ENCODE measurements at places on chromosomes 11 and 22. TPM values are rescaled to one million over a fixed set of nuclear protein-coding genes. Genes with fewer than 3 reads are reported as not detected.

DNA sequence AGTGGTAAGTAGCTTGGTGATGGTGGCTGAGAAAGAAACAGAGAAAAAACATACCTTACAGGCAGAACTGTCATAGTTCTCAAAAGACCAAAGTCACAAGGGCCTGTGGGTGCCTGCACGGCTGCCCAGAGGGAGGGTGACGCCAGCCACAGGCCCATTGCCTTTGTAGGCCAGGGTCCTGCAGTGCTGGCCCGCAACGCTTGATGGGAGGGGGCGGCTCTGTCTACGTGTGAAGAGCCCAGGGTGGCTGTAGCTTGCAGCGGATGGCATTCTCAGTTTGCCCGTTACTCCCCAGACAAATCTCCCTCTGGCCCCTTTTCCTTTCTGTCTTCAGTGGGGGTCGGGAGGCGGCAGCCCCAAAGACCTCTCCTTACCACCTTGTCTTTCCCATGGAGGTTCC, 24.7 kb upstream of the B3GAT1 start:
- no peak for DNase-seq

- no peak for DNase-seq
Measured at GRCh38 chr11:133306019-133306418, 226.3 kb downstream of the OPCML start.

GRCh38 chr11:122398167-122398566, 257.4 kb upstream of the UBASH3B start:
- DNase-seq, result no peak

DNA sequence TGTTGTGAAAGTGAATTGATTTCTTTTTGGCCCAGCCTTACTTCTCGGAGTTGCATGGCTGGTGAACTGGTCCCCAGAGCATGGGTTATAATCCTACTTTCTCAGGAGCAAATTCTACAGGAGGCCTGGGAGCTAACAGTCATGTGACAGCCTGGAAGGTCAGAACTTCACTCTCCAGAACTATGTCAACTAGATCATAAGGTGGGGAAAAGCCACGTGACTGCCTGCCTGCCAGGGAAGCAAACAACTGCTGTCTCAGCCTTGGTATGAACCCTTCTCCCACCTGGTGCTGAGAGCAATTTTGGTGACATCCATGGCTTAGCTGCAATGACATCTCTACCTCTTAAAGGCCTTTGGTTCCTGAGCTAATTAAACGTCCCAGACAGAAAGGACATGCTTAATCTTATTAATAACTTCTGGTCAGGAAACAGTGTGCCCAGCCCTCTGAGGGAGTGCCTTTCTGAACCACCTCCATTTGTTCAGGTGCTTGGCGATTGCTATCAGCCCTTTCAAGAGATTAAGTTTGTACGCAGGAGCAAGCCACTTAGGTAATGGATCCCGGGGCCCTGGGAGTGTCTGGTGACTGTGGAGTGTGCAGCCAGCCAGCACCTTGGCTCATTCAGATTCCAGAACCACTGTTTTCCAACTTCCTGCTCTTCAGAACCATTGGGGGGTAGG, 1.4 kb upstream of the CREB3L1 start:
- no peak for DNase-seq

DNA sequence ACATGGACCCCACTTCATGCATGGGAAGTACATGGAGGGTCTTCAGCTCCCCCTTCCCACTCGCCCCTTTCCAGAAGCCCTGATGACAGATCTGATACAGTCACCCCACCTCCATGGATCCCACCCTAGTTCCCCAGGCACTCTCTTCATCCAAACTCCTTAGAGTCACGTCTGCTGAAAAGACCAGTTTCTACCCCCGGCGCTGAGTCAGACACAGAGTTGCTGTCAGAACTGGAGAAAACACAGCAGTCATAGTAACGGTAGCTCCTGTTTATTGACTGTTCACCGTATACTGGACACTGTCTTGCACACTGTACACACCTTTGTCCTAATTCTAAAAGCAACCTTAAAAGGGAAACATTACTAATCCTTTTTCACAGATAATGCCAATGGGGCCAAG, 29.1 kb downstream of the DRD2 start:
- DNase-seq, result no peak

DNA sequence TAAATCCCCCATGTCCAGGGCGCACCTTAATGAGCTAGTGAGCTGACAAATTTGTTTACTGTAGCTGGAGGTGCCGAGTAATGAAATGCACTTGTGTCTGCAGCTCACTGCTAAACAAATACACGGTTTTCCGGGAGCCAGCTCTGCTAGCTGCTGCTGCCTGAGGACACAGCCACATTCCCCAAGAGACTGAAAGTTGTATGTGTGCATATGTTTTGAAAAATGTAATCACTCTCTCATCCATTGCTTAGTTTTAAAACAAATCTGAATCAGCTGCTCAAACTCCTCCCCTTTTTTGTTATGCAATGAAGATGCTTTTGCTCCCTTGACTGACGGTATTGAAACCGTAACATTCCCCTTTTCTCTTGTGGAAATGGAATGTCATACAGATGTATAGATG, 62.4 kb upstream of the NNMT start:
- no peak for DNase-seq

DNA sequence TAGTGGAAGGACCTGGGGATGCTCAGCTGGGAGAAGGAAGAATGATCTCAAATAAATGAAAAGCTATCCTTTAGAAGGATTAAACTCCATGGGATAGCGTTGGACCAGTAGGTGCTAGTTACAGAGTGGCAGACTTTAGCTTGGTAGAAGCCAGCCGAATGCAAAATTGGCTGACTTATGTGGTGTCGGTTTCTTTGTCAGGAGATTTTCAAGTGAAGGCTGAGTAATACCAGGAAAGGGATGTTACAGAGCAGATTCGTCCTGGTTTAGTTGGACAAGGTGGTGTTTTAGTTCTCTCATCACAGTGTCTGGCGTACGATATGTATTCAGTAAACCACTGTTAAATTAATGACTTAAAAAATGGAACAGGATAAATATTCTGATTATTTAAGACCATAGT, 26.0 kb downstream of the FDX1 start:
- DNase-seq, result no peak

GRCh38 chr22:37566903-37567798, 6.9 kb downstream of the CDC42EP1 start:
- DNase-seq, result peak; percentile 94

GRCh38 chr11:47688111-47688510, 27.1 kb downstream of the AGBL2 start:
- no peak for DNase-seq

DNA sequence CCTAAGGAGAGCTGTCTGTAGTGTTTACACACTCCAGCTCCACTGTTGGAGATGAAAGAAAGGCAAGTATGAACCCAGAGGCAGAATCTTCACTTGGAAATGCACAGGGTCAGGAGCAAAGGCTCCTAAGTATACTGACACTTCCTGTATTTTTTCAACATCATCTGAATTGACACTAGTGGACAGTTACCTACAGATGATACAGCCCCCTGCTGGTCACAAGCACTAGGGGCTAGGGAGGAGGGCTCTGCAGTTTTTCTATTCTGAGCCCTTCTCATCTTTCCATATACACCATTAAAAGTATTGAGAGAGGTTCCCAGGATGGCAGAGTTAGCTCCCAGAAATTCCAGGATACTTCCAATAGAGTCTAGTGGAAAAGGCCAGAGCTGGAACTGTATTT, 290.3 kb upstream of the API5 start:
- DNase-seq, result no peak

- no peak for DNase-seq
Measured at GRCh38 chr11:77542296-77542695, 47.5 kb upstream of the AQP11 start.

GRCh38 chr22:46349681-46350080, 14.2 kb downstream of the TRMU start:
- DNase-seq, result no peak

- DNase-seq, result no peak
Measured at GRCh38 chr11:3191586-3192324, 26.6 kb upstream of the OSBPL5 start.

- no peak for DNase-seq
Measured at GRCh38 chr11:117278347-117278746, 12.8 kb upstream of the BACE1-AS start.

DNA sequence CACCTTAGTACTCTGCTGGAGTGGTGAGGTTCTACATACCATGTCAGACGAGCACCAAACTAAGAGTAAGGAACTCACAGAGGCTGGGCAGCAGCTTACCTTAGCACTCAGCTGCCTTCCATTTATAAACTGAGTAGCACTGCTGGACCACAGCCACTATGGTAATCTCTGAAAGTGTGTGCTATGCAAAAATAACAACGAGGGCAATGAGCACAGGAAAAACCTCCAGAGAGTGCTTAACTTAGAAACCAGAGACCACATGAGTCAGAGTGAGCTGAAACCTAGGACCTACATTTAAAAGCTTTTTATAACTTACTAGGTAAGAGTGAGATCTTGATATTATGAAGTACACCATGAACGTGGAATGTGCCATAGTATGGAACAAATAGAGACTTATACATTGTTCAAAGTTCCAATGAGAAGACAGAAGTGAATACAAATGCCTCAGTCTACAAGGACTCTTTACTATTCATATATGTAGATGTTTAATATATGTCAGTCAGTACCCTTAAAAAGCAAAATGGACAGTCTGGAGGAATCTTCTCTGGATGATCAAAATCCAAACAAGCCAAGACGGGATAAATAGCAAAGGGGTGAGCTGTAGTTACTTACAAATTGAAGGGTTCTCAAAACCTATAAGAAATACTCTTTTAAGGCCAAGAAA, 17.2 kb upstream of the CD59 start:
- DNase-seq, result no peak

- no peak for DNase-seq
Measured at GRCh38 chr22:49481659-49482399, 345.8 kb downstream of the BRD1 start.

DNA sequence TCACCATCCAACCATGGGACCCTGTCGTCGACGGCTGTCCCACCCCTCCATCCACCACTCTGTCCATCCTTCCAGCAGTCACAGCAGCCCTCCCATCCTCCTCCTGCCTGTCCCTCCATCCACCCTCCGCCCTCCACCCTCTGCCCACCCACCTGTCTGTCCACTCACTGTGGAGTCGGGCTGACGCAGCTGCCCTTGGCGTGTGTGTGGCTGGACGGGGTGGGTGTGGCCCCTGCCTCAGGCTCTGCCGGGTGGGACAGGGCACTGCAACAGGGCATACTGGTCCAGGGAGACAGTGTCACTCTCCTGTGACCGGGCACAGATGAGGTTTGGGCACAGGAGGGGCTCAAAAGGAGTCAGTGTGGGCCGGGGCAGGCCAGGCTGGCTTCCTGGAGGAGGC, 1.9 kb downstream of the PKP3 start:
- DNase-seq, result no peak

DNA sequence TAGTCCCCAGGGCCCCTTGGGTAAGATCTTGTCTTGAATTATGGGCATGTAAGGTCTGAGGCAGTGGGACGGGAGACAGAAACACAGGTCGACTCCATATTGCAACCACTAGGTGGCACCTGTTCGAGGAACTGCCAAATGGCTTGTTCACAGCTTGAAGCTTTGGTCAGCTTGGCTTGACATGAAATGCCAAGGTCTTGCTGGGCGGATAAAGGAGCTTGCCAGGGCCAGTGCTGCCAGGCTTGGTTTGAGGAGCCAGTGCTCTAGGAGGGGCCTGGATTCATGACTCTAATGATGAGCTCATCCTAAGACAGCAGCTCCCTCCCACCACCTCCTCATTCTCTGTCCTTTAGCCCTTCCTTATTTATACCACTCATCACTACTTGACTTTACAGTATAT, 11.9 kb upstream of the NRIP3 start:
- peak; percentile 33 for DNase-seq

DNA sequence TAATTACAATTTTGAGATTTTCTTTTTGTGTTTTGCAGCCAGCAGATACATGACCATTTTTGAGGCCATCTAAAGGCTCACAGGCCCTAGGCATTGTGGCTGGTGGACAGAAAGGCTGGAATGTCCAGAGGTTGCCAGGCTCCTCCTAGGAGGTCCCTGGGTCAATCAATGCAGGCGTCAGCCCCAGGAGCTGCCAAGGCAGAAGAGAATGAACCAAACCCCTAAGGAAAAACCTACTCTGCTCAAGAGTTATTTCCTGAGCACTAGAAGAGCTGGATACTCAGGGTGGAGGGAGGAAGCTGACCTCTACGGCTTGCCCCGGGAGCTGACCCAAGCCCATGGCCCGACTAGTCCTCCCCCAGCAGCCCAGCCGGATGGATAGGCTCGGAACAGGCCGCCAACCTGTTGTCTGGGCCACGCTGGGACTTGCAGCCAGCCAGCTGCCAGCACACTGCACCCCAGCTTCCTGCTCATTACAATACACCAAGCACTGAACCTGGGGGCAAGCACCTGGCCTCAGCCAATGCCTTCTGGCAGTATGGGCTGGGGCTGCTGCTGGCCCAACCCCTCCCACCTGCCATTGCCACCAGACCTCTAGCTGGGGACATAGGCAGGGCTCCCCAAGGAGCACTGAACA, 5.7 kb upstream of the SCGB1A1 start:
- DNase-seq, result no peak

- DNase-seq, result peak; percentile 17
Measured at GRCh38 chr22:20013382-20013871, 3.2 kb downstream of the ARVCF start.

- no peak for DNase-seq
Measured at GRCh38 chr22:17950651-17951214, 73.6 kb downstream of the MICAL3 start.

DNA sequence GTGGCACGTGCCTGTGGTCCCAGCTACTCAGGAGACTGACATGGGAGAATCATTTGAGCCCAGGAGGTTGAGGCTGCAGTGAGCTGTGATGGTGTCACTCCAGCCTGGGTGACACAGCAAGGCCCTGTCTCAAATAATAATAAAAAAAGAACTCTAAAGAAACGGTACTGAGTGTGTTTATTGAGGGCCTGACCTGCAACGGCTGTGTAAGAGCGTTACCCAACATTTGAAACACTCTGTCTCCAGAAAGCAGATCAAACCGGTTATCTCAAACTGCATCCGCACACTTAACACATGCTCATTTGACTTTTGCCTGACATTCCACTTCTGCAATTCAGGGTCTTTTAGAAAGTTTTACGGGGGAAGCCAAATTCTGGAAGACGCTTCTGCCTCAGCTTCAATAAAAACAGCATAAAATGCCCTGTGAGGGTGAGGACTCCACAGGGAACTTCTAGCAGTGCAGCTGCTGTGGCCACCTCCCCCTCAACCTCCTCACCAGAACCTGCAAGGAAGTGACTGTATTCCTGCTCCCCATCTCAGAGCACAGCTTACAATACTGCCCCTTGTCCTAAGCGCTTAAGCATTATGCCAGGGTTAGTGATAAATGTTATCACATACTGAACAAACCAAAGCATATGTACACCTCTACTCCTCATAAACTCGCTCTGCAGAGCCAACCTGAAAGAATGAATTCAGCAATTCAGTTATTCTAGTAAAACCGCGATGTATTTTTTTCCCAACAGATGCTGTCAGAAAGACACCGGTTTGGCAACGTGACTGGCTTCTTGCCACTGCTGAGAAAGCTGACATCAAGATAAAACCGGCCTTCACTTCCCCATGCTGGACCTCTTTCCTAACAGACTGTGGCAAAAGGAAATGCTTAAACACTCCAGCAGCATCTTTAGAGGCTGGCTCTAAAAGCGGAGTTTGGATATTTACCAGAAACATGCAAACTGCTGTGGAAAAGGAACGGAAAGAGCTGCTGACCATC, 52.2 kb downstream of the PRDM10 start:
- DNase-seq, result peak; percentile 2

Gene RPUSD4
- 33.1 TPM for total RNA-seq

Gene ADAMTS15
- total RNA-seq, result 0.11 TPM

Gene CD3E
- 515 TPM for total RNA-seq

Gene OR52I2
- total RNA-seq, result not detected

Gene CELSR1
- 1.1 TPM for total RNA-seq

Gene GPHA2
- total RNA-seq, result 0.56 TPM

Gene MMP11
- 2.3 TPM for total RNA-seq

Gene NAP1L4
- total RNA-seq, result 262 TPM

Gene TREH
- total RNA-seq, result not detected

Measured in CD4-positive, alpha-beta T cell (primary cell).